Cortex of kidney (tissue), 1 donor: ENCODE measurements at places on chromosomes 4 and X.

- DNase-seq = no peak
Measured at GRCh38 chrX:27918799-27919198, 62.5 kb downstream of the DCAF8L1 start.

DNA sequence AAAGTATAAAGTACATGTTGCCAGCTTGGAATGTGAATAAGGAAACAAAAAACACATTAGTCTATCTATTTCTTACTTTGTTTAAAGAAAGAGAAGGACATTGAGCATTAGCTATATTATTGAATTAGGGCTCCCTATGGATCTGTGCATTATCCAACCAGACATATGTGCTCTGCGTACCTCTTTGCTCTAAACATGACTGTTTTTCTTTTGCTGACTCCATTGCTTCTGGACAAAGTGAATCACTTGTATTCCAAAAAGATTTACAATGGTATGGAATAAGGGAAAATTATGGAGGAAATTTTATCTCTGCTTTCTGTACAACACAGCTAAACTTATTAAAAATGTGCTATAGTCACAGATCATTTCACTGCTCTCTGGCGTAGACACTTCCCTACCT, 727.8 kb upstream of the LCORL start:
- DNase-seq = no peak

- DNase-seq = no peak
Measured at GRCh38 chr4:6989331-6989923, 53.7 kb upstream of the TADA2B start.

- DNase-seq = no peak
Measured at GRCh38 chr4:89753601-89754066, 83.3 kb downstream of the SNCA start.

DNA sequence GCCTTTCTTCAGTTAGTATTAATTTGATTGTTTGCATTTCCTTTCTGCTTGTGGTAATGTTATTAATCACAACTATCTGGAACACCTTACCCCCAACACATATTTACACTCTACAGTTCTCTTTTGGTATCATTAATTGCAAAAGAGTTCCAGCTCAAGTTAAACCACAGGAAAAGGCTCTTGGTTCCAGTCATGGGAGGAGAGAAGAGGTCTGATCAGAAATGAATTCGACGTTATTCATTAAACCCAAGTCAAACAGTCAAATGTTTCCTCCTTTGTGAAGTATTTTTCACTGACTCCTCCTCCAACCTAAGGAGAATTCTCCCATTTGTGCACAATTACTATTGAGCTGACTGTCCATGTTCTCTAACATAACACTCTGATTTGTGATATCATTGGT, 91.4 kb downstream of the SLC39A8 start:
- no peak for DNase-seq

GRCh38 chr4:168560184-168561180, 63.6 kb downstream of the PALLD start:
- DNase-seq = no peak

- DNase-seq = no peak
Measured at GRCh38 chr4:47974566-47974965, 41.9 kb downstream of the CNGA1 start.

- DNase-seq = no peak
Measured at GRCh38 chr4:56200275-56200674, 187.0 kb downstream of the AASDH start.

DNA sequence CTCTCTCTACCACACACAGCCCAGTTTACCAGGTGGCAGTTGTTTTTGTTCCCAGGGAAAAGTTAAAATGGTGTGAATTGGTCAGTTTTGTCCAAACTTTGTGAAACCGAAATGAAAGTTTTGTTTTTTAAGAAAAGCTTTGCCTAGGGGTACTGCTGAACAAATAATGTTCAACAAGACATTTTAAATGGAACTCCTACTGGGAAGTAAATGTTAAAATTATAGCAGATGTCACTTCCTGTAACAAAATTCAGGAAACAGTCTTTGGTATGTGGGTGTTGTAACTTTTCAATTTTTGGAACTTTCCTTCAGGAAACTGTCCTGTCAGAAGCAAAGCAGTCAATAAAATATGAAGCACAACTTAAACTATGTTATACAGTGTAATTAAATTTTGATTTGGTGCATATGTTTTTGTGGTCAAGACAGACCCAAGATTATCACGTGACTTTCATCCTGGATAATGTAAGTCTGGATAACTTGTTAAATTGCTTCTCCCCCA, 79.5 kb downstream of the AFF1 start:
- no peak for DNase-seq

- no peak for DNase-seq
Measured at GRCh38 chr4:124202099-124202498, 510.4 kb downstream of the ANKRD50 start.

DNA sequence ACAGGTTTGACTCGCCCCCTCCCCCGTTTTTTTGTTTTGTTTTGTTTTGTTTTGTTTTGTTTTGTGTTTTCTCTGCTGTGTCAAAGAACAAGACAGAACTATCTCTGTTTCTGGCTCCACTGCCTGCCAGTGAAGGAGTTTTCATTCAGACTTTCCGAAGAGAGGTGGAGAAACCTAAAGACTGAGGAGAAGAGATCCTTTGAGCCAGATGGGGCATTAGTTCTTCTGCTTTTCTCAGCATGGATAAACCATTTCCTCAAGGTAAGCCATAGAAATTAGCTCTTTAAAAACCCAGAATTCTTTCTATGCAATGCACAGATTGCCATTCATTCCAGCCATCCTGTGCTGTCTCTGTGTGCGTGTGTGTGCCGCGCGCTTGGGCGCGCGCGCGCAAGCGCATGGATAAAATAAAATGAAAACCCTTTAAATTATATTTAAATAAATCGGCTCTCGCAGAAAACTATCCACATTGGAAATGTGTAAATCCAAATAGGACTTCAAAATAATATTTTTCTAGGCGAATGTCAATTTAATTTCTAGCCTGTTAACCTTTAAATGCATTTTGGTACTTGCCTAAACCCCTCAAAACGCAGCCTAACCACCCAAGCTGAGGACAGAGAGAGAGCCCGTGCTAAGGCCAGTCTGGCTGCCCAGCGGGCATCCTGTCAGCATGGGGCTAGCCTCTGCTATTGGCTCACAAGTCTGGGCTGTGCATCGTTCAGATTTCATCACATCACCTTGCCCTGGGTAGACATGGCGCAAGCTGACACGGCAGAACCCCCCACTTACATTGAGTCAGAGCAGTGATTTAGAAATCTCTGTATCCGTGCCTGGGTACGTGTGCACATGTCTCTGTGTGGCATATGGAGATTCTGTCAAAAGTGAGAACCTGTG, 113.0 kb upstream of the VAMP7 start:
- no peak for DNase-seq

GRCh38 chr4:20987191-20987590, 286.9 kb downstream of the PACRGL start:
- DNase-seq = no peak
